ENCODE measurements at places on chromosomes 6 and 20.

DNA sequence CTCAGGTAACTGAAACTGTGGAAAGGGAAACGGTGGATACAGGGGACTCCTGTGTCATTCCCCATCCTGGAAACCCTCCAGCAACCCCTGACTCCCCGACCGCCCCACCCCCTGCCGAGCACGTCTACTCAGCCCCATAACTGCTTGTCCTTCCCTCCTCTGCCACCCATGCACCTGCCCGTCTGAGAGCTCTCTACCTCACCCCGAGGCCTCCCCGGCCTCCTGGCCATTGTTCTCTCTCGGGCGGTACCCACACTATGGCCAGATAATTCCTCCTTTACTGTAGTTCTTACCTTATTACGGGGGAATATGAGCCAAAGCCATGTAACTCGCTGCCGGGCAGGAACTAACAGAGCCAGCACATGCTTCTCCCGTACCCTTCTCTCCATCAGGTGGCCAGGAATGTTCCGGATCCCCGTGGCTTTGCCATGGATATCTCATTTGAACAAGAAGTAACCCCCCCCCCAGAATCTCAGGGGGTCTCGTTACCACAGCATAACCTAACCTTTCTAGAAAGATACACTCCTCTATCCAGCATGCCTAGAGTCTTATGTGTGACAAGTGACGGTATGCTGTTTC is 4.8 kb upstream of the IRF4 start:
- DNase-seq, result no peak

DNA sequence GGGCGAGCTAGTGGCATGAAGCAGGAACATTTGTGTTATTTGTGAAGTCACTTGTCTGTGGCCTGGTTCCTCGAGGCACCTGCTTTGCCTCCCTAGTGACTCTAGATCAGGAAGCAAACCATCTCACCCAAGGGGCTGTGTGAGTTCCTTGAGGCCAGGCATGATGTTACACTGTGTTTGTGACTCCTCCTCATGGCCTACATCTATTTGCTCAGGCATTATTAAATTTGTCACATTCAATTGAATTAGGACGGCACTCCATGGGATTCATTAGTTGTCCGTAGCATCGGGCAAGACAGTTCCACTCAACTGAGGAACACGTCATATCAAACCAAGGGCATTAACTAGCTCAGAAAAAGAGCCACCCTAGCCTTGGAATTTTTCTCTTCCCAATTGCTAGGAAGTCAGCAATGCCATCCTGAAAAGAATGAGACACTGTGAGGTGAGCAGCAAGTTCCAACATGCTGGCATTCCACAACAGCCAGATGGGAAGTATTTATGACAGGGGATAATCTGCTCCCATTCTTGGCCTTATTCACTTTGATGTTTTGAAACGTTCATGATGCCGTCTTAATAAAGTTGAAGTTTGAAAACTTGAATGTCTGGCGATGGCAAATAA is 17.2 kb downstream of the TMEM200A start:
- DNase-seq, result no peak

GRCh38 chr20:60255415-60255814 is 297.2 kb downstream of the CDH26 start:
- DNase-seq, result no peak

- DNase-seq, result no peak
These were observed 9.9 kb downstream of the ECI2 start for GRCh38 chr6:4125500-4125899.

DNA sequence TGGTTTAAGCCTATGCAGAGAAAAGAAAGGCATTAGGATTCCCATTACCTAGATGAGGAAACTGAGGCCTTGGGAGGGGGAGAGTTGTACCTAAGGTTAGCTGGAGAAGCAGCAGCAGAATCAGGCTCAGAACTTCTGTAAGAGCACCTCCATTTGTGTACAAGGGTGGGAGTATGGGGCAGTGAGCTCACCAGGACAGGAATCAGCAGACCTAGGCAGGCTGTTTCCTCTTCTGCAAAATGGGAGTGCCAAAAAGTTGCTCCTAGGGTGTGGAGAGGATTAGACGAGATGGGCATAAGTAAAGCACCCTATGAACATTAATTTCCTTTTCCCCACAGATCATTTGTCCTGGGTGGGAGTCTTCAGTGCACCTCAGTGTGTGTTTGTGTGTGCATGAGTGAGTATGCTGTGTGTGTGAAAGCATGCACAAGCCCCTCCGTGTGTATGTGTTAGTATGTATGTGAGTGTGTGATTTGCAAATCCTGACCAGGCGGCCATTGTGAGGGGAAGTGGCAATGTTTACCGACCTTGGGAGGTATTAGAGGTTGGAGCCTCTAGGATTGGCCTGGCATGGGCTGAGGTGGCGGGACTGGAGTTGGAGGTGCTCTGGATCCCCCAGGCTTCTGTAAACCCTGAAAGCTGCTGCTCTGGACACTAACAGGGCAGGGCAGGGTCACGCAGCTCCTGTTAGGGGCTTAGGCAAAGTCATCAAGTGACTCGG is 78.8 kb downstream of the VEGFA start:
- DNase-seq, result no peak

GRCh38 chr20:12072954-12073264 is 155.2 kb downstream of the BTBD3 start:
- DNase-seq, result no peak

GRCh38 chr6:167648501-167649278 is 178.0 kb upstream of the AFDN start:
- DNase-seq, result no peak

GRCh38 chr6:156984178-156984738 is 207.1 kb downstream of the ARID1B start:
- DNase-seq, result no peak

- DNase-seq, result no peak
These were observed 38.1 kb upstream of the FAM135A start for GRCh38 chr6:70375166-70375565.

GRCh38 chr6:136811272-136811671 is 11.1 kb upstream of the PEX7 start:
- DNase-seq, result no peak

GRCh38 chr6:170085475-170086401 is 205.1 kb downstream of the DLL1 start:
- DNase-seq, result no peak
